ENCODE measurements at places on chromosomes 7 and 10. TPM values are rescaled to one million over a fixed set of nuclear protein-coding genes. Genes with fewer than 3 reads are reported as not detected.

CPA4 gene
- total RNA-seq, result 2.1 TPM

OR2A42 gene
- total RNA-seq, result 0.12 TPM

SLC18A3 gene
- total RNA-seq, result not detected

AKR1C3 gene
- 0.50 TPM for total RNA-seq

HMX2 gene
- not detected for total RNA-seq

HSPA14 gene
- 7.0 TPM for total RNA-seq

DHTKD1 gene
- 12.1 TPM for total RNA-seq

CRYGN gene
- total RNA-seq, result not detected
